ENCODE measurements at places on chromosomes 3 and 15. TPM values are rescaled to one million over a fixed set of nuclear protein-coding genes. Genes with fewer than 3 reads are reported as not detected.

DNA sequence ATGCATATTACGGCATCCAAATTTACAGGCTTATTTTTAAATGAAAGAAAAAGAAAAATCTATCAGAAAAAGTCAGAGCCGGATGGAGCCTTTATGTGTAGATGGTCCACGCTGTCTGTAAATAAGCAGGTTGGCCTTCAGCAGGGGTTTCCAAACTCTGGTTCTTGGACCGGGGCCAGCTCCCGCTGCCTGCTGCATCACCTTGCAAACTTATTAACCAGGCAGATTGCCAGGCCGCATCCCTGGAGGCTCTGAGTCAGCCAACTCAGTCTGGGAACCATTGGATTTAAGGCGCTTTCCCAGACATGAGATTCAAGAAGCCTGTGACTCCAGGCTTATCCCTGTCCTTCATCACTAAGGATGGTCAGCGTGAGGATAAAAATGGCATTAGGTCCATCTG, 212.4 kb downstream of the OPA1 start:
- DNase-seq: peak; percentile 11

DNA sequence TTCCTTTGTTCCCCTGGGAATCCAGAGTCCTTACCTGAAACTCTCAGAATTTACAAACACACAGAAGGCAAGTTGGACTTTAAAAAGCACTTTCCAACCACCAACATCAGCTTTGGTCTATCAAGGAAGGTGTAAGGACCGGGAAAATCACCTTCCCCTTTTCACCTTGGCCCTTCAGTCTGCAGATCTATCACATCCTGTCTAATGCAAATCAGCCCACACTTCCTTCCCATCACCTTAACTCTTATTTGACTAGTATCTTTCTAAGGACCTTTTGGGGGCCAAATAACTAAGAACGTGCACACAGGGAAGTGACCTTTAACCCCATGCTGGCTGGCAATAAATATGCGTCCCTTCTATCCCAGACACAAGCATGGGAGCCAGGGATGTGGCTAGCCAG, 320.6 kb downstream of the ARRDC4 start:
- DNase-seq: no peak

Gene CORO2B
- 2.4 TPM for total RNA-seq

DNA sequence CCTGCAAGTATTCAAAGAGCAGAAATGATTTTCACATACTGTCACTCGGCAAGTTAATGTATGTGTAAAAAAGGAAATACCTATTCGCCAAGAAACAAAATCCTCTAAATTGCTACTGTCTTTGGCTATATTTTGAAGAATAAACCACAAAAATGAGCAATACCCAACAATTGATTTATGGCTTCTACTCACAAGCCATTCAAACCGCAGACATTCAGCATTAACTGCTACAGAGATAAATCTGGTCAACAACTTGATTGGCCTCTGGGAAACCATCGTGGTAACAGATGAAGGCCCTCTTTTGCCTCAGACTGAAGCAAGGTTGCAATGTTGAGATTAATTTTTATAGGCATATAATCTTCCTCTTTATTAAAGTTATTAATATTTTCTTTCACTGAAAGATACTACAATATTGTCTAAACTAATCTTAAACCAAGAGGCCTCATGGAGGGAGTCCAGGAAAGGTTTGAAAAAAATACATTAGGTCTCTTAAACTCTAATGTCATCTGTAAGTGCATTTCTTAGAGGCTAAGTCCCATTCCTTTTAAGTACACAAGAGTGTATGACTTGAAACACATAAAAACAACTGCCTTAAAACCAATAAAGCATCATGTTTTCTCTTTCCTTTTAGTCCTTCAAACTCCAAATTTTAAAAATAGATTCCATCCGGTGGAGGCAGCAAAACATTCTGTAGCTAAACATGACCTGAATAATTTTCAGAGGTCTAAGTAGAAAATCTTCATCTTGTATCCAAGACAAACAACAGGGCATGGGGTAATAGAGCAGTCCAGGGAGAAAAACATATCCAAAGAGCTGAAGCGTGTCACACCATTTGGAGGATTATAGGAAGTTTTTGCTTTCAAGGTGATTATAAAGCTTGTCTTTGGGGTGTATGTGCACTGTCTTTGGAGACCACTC, 162.4 kb upstream of the TGFBR2 start:
- no peak for DNase-seq

- no peak for DNase-seq
Observed at GRCh38 chr15:49619226-49619625, 1.4 kb downstream of the FAM227B start.

- DNase-seq: no peak
Observed at GRCh38 chr15:52800828-52801747, 11.0 kb upstream of the ONECUT1 start.

Gene ACAN
- total RNA-seq: 8.3 TPM

- peak; percentile 62 for DNase-seq
Observed at GRCh38 chr3:97971679-97972567, at the start of gene RIOX2. TSS of gene RIOX2 (minus strand) at chr3:97972431. CDS start at chr3:97967593, 4,838 bp downstream.

Measured in skin of body (tissue), 3 donors.